CD4-positive, alpha-beta T cell treated with Interleukin-4 for 1 hour (primary cell): ENCODE measurements at places on chromosomes 5 and 9.

- no peak for DNase-seq
These were observed 13.2 kb downstream of the IRX2 start for GRCh38 chr5:2738156-2738699.

GRCh38 chr5:132788990-132789886 is 12.2 kb upstream of the SEPTIN8 start:
- no peak for DNase-seq

GRCh38 chr5:169803077-169803981 is 166.3 kb downstream of the DOCK2 start:
- no peak for DNase-seq

GRCh38 chr5:35926389-35927051 is 11.9 kb downstream of the CAPSL start:
- DNase-seq = peak; percentile 78

DNA sequence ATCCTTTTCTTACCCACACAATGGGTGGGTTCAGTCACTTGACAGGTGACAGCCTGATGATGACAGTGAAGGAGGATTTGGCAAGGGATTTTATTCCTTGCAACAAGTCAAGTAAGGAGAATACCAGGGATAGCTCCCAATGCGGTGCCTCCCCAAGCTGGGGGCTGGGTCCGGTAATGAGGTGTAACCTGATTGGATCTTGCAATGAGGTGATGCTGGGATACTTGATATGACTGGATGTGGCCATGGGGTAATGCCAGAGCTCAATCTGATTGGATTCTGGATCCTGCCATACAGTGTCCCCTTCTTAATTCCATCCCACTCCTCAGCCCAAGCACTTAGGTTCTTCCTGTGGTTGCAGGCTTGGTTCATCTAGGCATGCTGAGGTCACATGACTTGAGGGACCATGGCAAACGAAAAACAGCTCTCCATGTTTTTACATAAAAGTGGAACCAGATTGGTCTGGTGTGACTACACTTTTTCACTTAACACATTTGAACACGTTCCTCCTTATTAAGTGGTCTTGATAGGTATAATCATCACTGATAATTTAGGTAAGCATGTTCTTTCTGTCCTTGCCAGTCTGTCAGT is 181.1 kb downstream of the PDZD2 start:
- no peak for DNase-seq

DNA sequence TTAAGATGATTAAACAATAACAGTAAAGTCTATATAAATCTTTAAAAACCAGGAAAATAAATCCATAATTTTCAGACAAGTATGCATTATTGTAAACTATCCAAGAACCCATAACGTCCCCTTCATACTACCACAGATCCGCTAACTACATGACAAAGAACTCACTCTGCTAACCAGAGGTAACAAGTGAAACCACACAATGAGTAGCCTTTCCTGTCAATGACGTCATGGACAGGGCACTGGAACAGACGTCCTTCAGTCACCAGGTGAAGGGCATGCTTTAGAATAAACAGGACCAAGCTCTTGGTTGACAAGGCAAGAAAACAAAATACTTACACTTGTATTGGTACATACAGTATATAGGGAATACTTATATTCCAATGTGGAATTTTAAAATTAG is 45.2 kb downstream of the RNF130 start:
- DNase-seq = no peak

DNA sequence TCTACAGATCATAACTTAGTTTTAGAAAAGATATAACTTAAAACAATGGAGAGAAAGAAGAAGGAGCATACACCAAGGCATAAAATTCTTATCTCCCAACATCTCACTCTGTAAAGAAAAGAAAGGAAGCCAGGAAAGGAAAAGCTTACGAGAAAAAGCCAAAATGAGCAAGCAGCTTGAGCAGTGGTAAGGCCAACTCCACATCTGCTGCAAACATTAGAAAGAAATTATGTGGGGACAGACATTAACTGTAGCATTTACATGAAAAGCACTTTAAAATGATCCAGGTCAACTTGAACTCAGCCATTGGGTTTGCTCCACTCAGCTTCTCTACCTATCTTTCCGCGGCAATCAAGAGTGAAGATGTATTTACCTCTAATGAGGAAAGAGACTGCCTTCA is 176.9 kb downstream of the BNC2 start:
- no peak for DNase-seq

GRCh38 chr5:171410181-171410580 is 9.3 kb upstream of the FGF18 start:
- no peak for DNase-seq

- no peak for DNase-seq
These were observed 273.2 kb downstream of the FAM170A start for GRCh38 chr5:119902593-119902992.

DNA sequence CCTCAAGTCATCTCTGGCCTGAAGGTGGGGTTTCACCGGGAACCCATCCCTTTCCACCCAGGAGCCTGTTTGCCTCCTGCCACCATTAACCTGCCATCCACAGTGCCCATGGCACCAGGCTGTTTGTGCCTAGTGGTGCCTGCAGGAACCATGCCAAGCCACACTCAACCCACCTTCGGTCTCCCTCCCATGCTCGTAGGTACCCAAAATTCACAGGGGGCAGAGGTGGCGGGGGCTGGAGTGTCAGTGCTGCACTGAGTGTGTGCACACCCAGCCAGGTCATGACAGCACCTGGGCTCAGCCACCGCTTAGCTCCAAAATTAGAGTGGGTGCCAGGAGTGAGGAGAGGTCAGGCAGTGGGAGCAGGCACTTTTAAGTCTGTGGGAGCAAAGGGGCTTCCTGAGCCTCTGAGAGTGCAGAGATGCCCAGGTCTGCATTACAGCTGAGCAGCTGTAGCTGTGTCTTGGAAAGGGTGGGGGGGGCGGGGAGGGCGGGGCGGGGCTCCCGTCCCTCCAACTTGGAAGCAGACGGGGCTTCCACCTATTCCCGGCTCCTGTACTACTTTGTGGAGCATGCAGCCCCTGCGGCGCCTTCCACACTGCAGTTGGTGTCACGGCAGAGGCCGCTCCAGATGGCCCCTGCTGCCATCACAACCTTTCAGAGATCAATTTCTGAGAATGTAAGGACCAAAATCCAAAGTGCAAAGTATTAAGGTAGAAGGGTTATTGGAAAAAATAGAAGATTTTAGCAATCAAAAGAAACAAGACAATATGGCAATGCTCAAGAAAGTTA is 2396.8 kb upstream of the C9orf72 start:
- no peak for DNase-seq

GRCh38 chr5:131281133-131281867 is 17.4 kb downstream of the CDC42SE2 start:
- DNase-seq = peak; percentile 90

GRCh38 chr5:118146824-118147223 is 841.5 kb downstream of the DTWD2 start:
- DNase-seq = no peak

GRCh38 chr9:21056931-21057330 is 20.8 kb downstream of the IFNB1 start:
- DNase-seq = no peak

DNA sequence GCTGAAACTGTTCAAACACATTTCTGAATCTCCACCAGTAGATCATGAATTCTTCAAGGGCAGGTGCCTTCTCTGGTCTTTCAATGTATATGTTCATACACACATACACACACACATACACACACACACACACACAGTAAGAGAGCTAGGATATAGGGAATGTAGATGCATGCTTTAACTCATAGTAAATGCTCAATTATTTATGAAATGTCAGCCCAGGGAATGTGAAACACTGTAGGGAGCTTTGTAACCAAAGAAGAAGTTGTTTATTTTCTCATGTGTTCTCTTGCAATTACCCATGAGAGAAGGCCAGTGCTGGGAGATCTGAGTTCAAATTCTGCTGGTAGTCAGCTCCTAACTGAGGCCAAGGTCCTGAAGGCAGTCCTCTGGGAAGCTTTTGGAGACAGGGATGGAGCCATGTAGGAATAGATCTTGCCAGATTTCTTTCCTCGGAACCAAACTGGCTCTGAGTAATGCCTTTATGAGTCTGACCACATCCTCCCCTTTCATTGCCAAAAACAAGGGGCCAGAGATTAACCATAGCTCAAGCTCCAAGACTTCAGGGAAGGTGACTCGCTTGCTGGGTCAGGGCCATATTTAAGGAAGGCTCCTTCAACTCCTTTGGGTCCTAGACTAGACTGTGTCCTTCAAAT is 487.0 kb upstream of the TNC start:
- DNase-seq = no peak

DNA sequence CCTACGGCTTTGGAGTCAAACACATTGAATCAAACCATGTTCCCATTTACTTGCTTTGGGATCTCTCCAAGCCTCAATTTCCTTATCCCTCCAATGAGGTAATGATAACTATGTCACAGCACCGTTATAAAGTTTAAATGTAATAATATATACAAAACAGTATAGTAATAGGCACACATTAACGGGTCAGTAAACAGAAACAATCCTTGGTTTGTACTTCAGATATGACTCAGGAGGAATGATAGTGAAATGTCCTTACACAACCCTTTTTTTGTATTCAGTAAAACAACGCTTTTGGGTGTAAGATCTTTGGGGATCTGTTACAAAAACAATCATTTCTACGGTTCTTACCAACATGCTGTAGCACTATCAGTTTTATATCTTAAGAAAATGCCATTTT is 178.5 kb upstream of the GNA14 start:
- no peak for DNase-seq

DNA sequence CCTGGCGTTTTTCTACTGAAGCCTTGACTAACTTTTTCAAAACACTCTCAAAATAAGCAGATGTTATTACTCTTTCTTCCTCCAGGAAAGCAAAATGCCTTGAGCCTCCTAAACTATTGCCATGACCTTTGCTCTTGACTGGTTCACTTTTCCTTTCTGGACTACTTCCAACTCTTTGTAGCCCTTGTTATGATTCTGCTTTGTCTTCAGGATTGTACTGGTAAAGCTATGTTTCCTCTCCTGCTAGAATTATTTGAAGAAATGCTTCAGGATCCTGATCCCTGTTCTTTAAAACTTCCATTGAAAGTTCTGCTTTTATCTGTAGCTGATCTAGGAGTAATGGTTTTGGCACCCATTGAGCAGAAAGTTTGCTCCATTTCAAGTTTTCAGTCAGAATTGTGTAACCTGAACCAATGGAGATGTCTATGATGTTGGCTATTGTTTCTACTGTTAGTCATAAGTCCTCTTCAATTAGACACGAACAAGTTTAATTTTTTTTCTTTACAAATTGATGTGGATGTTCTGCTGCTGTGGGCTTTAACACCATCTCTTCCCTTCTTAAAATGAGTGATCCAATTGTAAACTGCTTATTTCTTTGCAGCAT is 1356.4 kb downstream of the EFNA5 start:
- no peak for DNase-seq

DNA sequence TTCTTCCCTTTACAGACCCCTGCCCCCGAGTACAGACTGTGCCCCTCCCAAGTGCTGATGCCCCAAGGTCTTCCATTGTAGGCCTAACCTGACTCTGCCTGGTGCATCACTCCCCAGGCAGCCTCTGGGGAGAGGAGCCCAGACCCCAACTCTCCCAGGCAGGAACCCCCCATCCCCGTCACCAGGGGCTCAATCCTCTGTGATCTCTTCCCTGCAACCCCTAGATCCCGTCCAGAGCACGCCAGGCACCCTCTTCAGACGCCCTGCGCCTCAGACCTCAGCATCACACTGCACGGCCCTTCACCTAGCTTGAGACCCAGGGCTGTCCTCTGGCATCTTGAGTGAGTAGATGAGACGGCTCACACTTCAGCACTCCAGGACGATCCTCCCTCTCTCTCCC is 6.4 kb upstream of the EGR1 start:
- DNase-seq = no peak

DNA sequence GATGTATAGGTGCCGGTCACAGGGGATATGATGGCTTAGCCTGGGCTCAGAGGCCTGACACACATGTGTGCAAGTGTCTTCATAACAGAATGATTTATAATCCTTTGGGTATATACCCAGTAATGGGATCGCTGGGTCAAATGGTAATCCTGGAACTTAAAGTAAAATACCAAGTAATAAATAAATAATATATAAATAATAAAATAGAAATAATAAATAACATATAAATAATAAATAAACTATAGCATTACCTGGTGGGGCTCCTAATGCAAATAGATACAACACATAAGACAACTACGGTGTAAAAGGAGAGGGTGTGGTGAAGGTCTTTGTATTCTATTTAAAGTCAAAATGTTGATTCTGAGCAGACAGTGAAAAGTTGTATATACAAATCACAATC is 68.5 kb upstream of the GFPT2 start:
- no peak for DNase-seq

DNA sequence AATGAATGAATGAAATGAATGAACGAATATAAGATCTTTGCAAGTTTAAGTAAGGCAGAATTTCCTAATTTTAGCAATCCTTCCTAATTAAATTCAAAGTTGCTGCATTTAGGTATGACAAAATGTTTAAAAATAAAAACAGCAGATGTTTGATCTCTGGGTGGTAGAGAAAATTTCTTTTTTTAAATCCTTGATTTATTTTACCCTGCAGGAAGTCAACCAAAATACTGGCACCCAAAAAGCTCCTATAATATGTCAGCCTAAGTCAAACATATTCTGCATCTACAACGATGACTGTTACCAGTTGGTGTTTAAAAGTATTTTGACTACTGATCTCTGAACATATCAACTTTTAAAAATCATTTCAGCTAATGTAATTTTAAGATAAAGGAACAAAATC is 58.4 kb downstream of the TTC39B start:
- no peak for DNase-seq

DNA sequence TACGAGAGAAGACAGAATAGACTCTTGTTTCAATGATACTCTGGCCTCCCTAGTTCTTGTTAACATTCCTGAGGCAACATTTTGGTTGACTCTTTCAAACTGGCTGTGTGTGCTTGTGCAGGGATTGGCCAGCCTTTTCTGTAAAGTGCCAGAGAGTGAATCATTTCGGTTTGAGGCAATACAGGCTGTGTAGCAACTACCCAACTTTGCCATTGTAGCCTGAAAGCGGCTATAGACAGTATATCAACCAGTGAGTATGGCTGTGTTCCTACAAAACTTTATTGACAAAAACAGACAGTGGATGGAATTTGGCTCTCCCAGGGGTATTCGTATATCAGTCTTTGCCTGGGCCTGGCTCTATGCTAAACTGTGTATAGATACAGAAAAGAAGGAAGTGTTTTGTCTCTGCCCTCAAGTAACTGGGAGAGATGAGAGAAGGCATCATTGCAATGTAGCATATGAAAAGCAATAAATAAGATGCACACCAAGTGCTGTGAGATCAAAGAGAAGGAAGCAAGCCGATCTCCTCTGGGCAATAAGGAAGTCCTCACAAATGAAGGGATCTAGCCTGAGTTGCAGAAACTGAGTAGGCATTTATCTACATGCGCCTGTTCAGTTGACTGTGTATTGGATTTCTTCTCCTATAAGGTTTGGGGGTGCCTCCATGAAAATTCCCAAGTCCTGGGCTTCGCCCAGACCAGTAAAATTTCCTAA is 568.0 kb upstream of the KLF4 start:
- DNase-seq = peak; percentile 26
